Activated effector memory CD4-positive, alpha-beta T cell treated with Interleukin-2 at 50 U/mL for 16 hours (primary cell): ENCODE measurements at places on chromosomes 16 and 17.

DNA sequence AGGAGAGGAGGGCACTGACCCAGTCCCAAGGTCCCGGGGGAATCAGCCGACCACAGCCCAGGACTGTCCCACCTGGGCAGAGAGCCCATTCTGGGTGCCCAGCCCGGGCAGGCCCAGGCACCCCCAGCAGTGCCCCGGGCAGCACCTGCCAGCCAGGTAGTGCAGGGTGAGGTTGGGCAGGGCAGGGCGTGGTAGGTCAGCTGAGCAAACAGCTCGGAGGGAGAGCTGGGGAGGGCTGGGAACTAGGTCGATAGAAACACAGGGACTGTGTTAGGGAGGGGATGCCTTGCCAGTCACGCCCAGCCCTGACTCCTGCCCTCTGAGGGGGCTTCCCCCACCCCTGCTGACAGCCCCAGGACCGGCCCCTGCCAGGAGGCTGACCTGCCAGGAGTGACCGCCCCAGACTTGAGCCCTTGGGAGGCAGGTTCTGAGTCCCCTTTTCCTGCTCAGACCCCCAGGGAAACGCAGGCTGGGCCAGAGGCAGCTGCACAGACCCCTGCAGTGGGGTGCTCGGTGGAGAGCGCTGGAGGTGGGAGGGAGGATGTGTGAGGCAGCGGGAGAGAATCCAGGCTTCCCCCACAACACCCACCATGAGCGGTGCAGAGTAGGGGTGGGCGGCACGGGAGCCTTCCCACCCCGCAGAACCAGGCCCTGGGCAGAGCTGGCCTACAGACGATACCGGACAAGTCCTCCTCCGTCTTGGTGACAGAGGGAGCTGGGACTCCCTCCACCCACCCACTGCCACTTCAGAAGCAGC lies 4.7 kb downstream of the HS3ST6 start:
- DNase-seq = no peak

- no peak for DNase-seq
Measured at GRCh38 chr16:8739989-8740704, 57.3 kb downstream of the TMEM186 start.

GRCh38 chr16:1963806-1964505 lies 670 bp downstream of the RPS2 start:
- no peak for DNase-seq

DNA sequence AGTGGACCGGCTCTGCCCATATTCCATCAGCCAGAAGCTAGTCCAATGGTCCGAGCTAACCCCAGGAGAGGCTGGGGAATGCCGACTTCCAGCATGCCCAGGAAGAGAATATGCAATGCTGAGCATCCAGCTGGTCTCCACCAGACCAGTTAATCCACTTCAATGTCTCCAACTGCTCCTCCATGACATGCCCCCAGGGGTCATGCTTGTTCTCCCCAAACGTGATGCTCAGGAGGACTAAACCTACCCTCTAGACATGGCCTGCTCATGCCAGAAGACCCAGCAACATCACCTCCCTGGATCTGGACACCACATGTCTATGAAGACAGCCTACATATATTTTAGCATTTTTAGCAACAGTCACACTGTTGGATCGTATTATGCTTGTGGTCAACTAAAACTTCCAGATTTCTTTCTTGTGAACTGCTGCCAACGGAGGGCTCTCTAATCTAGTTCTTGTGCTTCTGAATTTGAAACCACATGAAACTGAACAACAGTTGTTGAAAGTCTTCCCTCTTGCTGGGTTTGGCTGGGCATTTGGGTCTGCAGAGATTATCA lies 245.1 kb downstream of the SOX9 start:
- DNase-seq = no peak

- DNase-seq = no peak
Measured at GRCh38 chr17:59814685-59815084, 78.1 kb downstream of the TUBD1 start.
